ENCODE measurements at places on chromosomes 4 and X.

- DNase-seq, result no peak
Measured at GRCh38 chrX:57445076-57445475, 146.7 kb upstream of the ZXDB start.

DNA sequence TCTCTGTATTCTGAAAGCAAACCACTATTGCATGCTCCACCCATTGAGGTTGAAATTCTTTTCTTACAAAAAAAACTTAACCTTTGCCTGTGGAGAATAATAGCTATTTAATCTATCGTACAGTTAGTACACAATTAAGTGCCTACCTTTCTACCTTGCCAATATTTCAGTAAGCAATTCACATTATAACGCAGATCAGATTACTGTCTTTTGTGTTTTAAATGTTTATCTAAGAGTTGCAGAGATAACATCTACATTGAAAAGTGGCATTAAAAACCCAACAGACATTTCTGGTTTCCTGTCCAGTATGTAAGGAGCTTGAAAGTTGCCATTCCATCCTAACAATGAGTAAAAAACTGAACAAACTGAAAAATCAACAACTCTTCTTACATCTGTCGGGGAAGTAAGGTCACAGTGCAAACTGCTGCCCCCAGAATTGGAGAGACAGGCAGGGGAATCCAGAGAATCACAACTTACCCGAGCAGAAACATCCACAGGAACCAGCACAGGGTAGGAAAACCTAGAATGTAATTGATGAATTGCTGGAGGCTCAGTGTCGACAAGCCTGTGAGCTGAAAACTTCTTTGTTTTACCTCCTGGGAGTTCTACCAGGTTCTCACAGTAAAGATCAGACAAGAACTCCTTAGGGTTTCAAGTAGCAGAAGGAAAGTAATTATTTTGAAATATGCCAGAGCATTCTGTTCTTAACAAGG lies 27.3 kb upstream of the ACSL4 start:
- DNase-seq, result no peak

GRCh38 chrX:67563469-67564448 lies 19.9 kb downstream of the AR start:
- DNase-seq, result no peak

DNA sequence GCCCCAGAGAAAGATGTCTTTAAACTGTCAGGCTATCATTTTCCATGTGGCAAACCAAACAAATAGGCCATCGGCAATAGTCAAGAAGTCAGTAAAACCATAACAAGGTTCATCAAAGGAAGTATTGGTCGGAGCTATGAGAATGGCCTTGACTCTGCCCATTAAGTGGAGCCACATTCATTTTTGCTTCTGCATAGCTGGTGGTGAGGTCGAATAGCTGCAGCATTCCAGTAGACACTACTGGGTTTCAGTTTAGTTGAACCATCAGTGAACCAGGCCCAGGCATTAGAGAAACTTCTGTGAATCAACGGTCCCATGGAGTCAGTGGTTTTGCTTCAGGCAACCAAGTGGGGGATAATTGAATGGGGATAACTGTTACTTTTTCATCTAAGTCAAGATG lies 92.0 kb upstream of the MED14 start:
- DNase-seq, result no peak

GRCh38 chr4:94348666-94349065 lies 6.0 kb upstream of the HPGDS start:
- no peak for DNase-seq

- no peak for DNase-seq
Measured at GRCh38 chr4:53854991-53855568, 209.3 kb downstream of the CHIC2 start.

DNA sequence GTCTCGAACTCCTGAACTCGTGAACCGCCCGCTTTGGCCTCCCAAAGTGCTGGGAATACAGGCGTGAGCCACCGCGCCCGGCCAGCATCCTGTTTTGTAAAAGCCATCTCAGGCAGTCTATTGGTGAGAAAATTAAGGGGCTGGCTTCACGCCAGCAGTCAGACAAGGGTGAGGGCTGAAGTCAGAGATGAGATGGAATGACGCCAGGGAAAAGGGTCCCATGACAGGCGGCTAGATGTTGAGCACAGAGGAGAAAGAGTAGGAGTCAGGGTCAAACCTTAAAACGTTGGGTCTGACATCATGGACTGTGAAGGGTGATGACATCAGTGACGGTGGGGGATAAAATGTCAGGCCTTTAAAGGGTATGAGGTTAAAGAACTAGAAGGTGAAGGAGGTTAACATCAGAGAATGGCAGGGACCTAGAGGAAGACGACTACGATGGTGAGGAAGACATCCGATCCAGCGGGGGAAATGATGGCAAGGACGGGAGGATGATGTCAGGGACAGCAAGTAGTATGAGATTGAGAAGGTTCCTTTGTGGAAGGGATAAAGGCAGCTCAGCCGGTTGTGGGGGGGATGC lies 504 bp upstream of the RBM3 start:
- DNase-seq, result peak; percentile 44

- DNase-seq, result no peak
Measured at GRCh38 chr4:120918788-120919187, 3.7 kb downstream of the PRDM5 start.

GRCh38 chrX:10549280-10549679 lies 71.1 kb downstream of the MID1 start:
- no peak for DNase-seq

GRCh38 chr4:20176881-20177280 lies 74.8 kb upstream of the SLIT2 start:
- no peak for DNase-seq

DNA sequence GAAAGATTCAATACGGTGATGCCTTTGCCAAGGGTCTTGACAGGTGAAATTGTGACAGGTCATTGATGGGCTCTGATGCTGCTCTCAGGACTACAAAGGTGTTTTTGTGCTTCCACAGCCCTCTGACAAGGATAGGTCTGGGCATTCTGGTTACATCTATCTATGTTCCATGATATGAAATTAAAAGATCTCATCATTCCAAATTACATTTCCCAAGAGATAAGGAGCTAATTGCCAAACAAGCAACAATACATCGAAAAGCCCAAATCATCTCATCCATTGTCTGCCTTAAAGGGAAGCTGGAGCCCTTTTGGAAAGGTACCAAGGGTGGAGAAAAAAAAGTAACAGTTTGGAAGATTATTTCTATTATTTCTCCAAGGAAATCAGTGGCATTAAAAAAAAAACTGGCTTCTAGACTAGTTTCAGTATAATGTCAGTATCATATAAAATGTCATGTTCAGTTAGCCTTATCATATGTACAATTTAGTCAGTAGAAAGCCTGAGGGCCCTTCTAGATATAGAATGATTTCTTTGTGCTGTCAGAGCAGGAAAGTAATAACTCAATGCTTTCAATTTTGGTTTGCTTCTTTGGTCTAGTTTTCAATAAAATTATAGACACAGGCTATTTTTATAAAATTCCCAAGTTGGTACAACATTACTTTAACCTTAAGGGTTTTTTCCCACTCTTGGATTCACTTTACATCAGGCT lies 224.5 kb upstream of the GPRIN3 start:
- no peak for DNase-seq

GRCh38 chr4:169567916-169568315 lies 44.5 kb downstream of the NEK1 start:
- no peak for DNase-seq

- DNase-seq, result no peak
Measured at GRCh38 chrX:31420711-31421151, 348.9 kb upstream of the FTHL17 start.

DNA sequence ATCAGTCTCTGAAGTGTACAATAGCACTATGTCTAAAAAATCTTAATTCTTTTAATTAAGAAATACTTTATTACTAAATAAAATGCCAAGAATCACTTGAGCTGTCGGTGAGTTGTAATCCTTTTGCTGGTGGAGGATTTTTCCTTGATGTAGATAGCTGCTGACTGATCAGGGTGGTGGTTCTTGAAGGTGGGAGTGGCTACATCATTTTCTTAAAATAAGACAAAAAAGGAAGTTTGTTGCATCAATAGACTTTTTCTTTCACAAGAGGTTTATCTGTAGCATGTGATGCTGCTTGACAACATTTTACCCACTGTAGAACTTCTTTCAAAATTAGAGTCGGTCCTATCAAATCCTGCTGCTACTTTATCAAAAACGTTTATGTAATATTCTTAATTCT lies 68.8 kb upstream of the ZC4H2 start:
- DNase-seq, result no peak

- DNase-seq, result no peak
Measured at GRCh38 chrX:34586936-34587335, 70.1 kb downstream of the TMEM47 start.

DNA sequence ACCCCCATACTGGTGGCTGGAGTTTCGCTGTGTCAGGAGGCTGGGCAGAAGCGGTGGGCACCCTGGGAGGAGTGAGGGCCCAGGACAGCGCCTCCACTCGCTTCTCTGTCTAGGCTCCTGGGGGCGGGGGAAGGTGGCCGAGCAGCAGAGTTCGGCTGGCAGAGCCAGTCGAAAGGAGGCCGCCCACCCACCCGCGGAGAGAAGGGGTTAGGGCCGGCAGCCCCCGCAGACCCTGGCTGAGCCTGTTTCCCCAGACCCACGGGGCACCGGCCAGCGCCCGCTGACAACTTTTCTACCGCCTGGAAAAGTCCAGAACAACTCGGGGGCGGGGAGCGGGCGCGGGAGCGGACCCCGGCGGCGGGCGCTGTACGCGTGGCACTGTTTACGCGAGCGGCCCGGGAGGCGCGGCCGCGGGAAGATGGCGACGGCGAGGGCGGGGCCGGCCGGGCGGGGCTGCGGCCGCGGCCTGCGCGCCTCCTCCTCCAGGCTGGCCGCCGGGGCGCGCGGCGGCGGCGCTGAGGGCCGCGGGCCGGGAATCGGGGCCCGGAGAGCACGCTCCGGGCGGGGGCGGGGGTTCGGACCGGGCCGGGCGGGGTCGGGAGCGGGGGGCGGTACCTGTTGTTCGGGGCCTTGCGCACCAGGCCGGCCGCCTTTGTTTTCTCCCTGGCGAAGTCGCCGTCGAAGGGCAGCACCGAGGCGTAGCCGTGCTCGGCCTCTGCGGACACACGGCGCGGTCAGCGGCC lies 628 bp downstream of the MXD4 start:
- peak; percentile 75 for DNase-seq

GRCh38 chrX:141133272-141133671 lies 43.7 kb downstream of the LDOC1 start:
- DNase-seq, result no peak

- DNase-seq, result no peak
Measured at GRCh38 chrX:26822448-26822847, 606.5 kb downstream of the MAGEB5 start.

- DNase-seq, result no peak
Measured at GRCh38 chr4:128725405-128726055, 84.0 kb upstream of the JADE1 start.

- no peak for DNase-seq
Measured at GRCh38 chr4:90118527-90119195, 8.5 kb upstream of the CCSER1 start.
